ENCODE measurements at places on chromosomes 7 and 10.

GRCh38 chr10:122657255-122657654, 42.4 kb downstream of the C10orf120 start:
- DNase-seq = no peak

- peak; percentile 17 for DNase-seq
These were observed 75.7 kb upstream of the CCDC71L start for GRCh38 chr7:106736508-106737201.

- DNase-seq = no peak
These were observed 179.7 kb downstream of the PRKCQ start for GRCh38 chr10:6400331-6400730.

GRCh38 chr7:70706204-70706603, 425.7 kb upstream of the GALNT17 start:
- no peak for DNase-seq

DNA sequence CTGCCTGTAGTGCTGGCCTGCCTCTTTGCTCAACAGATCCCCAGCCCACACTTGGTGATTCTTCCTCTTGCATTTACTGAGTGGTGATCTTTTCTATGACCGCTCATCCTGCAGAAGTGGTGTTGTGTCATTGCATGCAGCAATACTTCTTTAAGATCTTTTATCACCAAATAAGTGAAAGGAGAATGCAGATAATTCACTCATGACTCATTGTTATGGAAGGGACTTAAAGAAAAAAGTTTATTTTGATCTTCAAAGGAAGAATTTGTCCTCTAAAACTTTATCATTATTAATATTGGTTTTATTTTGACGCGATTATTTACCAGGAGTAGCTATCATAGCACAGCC, 489.1 kb upstream of the CELF2 start:
- DNase-seq = no peak

- DNase-seq = no peak
These were observed 105.0 kb downstream of the TRIL start for GRCh38 chr7:28853150-28853549.

DNA sequence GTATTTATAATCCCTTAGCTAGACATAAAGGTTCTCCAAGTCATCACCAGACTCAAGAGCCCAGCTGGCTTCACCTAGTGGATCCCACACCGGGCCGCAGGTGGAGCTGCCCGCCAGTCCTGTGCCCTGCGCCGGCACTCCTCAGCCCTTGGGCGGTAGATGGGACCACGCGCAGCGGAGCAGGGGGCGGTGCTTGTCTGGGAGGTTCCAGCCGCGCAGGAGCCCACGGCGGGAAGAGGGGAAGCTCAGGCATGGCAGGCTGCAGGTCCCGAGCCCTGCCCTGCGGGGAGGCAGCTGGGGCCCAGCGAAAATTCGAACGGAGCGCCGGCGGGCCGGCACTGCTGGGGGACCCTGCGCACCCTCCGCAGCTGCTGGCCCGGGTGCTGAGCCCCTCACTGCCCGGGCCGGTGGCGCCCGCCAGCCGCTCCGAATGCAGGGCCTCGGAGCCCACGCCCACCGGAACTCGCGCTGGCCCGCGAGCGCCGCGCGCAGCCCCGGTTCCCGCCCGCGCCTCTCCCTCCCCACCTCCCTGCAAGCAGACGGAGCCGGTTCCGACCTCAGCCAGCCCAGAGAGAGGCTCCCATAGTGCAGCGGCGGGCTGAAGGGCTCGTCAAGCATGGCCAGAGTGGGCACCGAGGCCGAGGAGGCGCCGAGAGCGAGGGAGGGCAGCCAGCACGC, 675.6 kb downstream of the REEP3 start:
- no peak for DNase-seq

DNA sequence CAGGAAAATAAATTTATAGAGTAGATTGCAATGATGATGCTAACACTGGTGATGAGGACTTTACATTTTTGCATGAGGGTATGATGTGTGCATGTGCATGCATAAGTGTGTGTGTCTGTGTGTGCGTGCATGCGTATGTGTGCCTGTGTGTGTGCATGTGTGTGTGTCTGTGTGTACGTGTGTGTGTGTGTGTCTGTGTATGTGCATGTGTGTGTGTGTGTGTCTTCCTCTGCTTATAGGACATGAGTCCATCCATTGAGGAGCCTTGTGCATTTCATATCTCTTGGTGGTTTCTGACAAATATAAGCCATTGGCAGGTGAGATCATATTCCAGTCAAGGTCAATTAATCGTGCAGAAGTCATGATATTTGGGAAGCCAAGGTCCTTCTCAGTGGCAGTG, 277.8 kb downstream of the LRMDA start:
- DNase-seq = no peak

GRCh38 chr7:73770002-73770859, at the start of gene CLDN3:
CLDN3 (minus strand) TSS chr7:73770270; CDS start chr7:73770049, 221 bp downstream.
- peak; percentile 77 for DNase-seq
